Amygdala (tissue), 56 donors: ENCODE measurements at places on chromosomes 16 and 17.

DNA sequence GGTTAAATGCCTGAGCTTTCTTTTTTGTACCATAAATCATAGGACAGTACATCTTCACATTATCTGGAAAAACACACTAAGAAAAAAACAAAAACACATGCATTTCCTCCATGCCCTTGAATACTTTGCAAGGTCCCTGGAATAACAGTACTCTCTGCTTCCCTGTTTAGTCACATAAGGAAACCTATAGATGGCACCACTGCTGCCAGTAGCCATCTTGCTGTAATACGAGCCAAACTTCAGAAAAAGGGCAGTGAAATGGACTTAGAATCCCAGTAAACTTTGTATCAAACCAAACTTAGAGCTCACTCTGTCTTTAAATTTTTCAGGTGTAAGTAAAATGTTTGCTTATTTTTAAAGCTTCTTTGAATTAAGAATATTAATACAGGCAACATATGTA lies 435.5 kb downstream of the KCNJ2 start:
- DNase-seq, result no peak

DNA sequence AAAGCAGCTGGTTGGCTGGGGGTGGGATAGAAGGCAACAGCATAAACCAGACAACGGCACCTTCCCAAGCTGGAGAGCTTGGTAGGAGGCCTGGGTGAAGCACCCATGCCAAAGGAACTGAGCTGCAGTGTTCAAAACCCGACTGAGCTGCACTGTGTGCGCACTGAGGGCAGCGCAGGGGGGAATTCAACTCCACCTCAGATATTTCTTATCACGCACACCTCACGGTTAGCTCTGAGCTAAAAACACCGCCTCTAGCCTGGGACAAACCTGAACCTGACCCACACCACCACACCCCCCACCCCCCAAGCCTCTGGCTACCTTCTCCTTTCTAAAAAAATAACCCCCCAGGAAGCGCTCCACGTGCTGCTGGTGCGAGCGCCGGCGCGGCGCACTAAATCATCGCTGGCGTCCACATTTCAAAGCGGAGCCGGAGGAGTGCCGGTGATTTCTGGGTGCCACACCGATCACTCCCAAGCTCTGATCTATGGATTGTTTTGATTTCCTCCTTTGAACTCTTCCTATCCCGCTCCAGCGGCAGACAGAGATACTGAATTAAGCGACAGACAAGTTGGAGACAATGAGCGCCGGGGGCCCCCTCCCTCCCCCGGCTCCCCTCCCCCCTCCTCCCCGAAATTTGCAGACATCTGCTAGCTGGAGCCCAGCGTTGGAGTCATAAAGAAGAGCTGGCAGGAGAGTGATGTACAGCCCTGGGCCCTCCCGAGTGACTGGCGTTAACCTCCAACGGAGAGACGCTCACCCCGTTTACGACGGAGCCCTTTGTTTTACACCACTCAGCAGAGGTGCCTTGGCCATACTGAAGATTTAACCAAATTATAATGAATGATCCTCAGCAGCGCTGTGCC lies 85.0 kb downstream of the NOG start:
- no peak for DNase-seq

GRCh38 chr16:71917900-71918299 lies 22.6 kb downstream of the IST1 start:
- no peak for DNase-seq

DNA sequence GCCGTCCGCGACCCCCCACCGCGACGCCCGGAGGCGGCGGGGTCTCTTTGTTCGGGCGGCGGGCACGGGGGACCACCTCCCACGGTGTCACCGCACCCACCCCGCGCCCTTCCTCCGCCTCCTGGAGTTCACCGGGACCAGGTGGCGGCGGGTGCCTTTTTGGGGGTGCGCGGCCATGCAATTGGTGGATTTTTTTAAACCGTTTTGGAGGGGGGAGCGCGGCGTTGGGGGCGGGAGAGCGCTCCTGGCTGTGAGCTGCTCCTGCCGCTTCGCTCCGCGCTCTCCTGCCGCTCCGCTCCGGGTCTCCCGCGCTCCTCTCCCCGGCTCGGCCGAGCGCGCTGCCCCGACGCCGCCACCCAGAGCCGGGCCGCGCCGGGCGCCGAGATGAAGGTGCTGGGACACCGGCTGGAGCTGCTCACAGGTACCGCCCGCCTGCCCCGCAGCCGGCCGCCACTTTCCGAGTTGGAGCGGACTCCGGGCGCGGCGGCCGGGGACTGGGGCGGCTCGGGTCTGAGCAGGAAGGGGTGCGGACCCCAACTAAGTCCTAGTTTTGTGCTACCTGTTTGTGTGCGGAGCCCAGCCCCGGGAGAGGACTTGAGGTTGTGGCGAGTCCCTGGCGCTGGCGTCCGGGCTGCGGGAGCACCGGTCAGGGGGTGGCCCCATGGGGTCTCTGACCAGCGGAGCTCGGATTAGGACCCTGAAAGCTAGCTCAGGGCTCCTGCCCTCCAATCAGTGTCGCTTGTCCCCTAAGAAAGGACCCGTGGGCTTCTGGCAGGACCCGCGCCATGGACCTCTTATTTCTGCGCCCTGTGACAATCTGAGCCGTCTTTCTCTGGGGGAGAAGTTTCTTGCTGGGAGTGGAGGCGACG lies 35.7 kb upstream of the NDRG4 start:
- DNase-seq, result no peak

GRCh38 chr16:2473999-2474876 lies 689 bp upstream of the TBC1D24 start:
- DNase-seq, result no peak

- no peak for DNase-seq
Measured at GRCh38 chr17:37429453-37429852, 22.8 kb downstream of the TADA2A start.

- DNase-seq, result no peak
Measured at GRCh38 chr16:65524997-65525396, 403.1 kb upstream of the CDH11 start.

GRCh38 chr17:2433696-2434095 lies 32.8 kb upstream of the MNT start:
- DNase-seq, result no peak

GRCh38 chr16:12020009-12020408 lies 43.5 kb downstream of the SNX29 start:
- DNase-seq, result no peak

- DNase-seq, result no peak
Measured at GRCh38 chr17:74249590-74250270, 24.3 kb upstream of the DNAI2 start.
